Mesothelial cell of epicardium (in vitro differentiated cells): ENCODE measurements at places on chromosomes 16 and 17. TPM values are rescaled to one million over a fixed set of nuclear protein-coding genes. Genes with fewer than 3 reads are reported as not detected.

The NAGPA gene
- total RNA-seq, result 12.6 to 16.9 TPM (median 15.6 TPM) in 3 replicates

- H3K27me3 ChIP-seq, result no peaks in the 10 kb centered on the region
- DNase-seq, result no peak
- H3K4me1 ChIP-seq, result peaks cover 5% of the 10 kb centered on the region
- no peak overlapping the region for H3K4me3 ChIP-seq
These were observed 13.2 kb downstream of the C16orf95 start for GRCh38 chr16:87303962-87304521.

- no peaks in the 10 kb centered on the region for H3K36me3 ChIP-seq
- H3K4me1 ChIP-seq, result peaks cover 37% of the 10 kb centered on the region
- no peak overlapping the region for H3K4me3 ChIP-seq
- H3K27ac ChIP-seq, result peak overlapping the region; percentile 4
- no peak for DNase-seq
These were observed 40.5 kb upstream of the SKAP1 start for GRCh38 chr17:48470388-48471034.

The TBC1D16 gene
- 69.8 to 76.0 TPM (median 73.2 TPM) in 3 replicates for total RNA-seq

GRCh38 chr16:88303890-88304819 is 78.6 kb upstream of the ZNF469 start:
- H3K4me1 ChIP-seq, result peaks cover 34% of the 10 kb centered on the region
- peak overlapping the region; percentile 72 for H3K27ac ChIP-seq
- no peaks in the 10 kb centered on the region for H3K27me3 ChIP-seq
- DNase-seq, result peak; percentile 55
- H3K4me3 ChIP-seq, result no peak overlapping the region
